Activated CD4-positive, alpha-beta memory T cell treated with anti-CD3 and anti-CD28 coated beads for 36 hours (primary cell): ENCODE measurements at places on chromosomes 2 and 18.

DNA sequence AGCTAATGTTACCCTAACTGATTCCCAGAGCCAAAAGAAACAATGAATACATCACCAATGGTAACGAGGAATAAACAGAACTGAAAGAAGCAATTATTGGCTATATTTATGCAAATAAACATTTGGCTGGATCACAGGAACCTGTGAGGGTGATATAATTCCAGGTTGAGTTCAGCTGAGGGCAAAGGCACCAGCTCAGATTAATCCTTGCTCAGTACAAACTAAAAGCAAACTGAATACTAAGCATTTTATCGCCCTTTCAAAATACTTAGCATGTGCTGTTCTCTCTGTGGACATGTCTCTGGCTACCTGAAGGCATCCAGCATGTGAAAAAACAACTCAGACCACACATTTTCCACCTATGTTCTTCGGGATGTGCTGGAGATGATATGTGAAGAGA, 791.7 kb downstream of the METTL4 start:
- DNase-seq: no peak
- H3K27ac ChIP-seq: no peak overlapping the region
- no peaks in the 10 kb centered on the region for H3K27me3 ChIP-seq

DNA sequence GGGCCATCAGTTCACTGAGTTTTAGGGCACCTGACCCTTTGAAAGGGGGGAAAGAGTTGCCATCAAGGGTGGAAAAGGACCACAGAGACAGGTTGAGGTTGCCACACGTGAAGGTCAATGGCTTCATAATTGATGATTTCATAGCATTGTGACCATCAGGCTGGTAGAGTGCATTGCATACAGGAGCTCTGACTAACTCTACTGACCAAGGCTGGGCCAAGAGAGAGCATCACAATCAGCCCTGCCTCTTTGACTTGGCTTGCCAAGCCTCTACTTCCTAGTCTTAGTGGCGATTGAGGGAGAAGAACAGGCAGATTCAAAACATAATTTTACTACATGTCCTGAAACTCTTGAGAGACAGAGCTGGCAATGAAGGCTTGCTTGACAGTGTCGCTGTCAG, 5.8 kb upstream of the TNP1 start:
- H3K36me3 ChIP-seq: no peaks in the 10 kb centered on the region
- H3K4me3 ChIP-seq: no peak overlapping the region
- H3K27me3 ChIP-seq: peaks cover 2% of the 10 kb centered on the region
- H3K27ac ChIP-seq: no peak overlapping the region

GRCh38 chr2:5040571-5040970, 651.6 kb upstream of the SOX11 start:
- no peaks in the 10 kb centered on the region for H3K27me3 ChIP-seq
- H3K27ac ChIP-seq: no peak overlapping the region
- DNase-seq: no peak
- no peaks in the 10 kb centered on the region for H3K36me3 ChIP-seq
- no peak overlapping the region for H3K4me3 ChIP-seq

- H3K27ac ChIP-seq: no peak overlapping the region
- peaks cover 5% of the 10 kb centered on the region for H3K4me1 ChIP-seq
- H3K36me3 ChIP-seq: no peaks in the 10 kb centered on the region
- DNase-seq: no peak
- no peak overlapping the region for H3K4me3 ChIP-seq
- no peaks in the 10 kb centered on the region for H3K27me3 ChIP-seq
Observed at GRCh38 chr2:192499476-192499875, 304.7 kb upstream of the TMEFF2 start.

GRCh38 chr2:172905937-172906811, 169.5 kb upstream of the MAP3K20 start:
- peaks cover 7% of the 10 kb centered on the region for H3K27me3 ChIP-seq
- no peak overlapping the region for H3K27ac ChIP-seq
- no peaks in the 10 kb centered on the region for H3K36me3 ChIP-seq
- no peaks in the 10 kb centered on the region for H3K4me1 ChIP-seq

DNA sequence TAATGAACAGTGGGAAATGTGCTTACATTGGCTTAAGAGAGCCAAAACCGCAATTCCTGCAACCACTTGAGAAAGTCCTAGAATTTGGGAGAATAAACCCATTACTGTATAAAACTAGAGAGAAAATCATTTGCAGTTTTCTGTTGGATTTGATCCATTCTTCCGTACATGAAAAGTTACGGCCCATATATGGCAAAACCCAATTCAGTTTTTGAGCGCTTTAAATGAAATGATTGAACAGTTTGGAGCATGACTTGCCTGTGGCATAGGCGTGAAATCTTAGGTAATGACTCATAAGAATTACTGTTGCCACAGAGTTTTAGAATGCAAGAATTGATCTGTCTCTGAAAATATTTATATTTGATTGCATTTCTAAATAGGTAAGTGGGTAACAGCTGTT, 52.0 kb downstream of the PHLPP1 start:
- no peaks in the 10 kb centered on the region for H3K27me3 ChIP-seq
- DNase-seq: no peak
- H3K36me3 ChIP-seq: peaks cover 3% of the 10 kb centered on the region
- H3K27ac ChIP-seq: no peak overlapping the region
- no peak overlapping the region for H3K4me3 ChIP-seq

DNA sequence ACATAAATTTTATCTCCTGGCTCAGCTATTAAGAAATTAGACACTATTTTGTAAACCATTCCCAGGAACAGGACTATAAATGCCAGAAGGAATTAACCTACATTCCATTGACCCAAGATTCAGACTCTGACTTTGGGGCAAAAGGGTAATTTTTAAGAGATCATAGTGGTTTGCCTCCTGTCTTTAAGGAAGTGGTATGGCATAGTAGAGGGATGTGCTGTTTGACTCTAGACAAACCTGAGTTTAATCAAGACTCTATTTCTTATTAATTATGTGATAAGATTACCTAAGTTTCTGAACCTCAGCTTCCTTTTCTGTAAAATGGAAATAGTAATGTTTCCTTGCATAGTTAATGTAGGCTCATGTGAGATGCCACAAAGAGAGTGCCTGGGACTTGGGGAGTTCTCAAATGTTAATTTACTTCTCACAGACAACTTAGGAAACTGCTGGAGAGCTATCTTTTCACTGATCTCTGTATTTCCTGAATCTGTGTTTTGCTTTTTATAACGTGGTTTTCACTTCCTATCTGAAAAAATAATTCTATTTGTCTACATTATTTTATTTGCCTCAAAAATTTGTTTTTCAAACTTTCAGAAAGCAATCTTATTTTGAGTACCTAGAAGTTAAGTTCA, 11.9 kb upstream of the SLC40A1 start:
- peaks cover 42% of the 10 kb centered on the region for H3K4me1 ChIP-seq
- no peaks in the 10 kb centered on the region for H3K36me3 ChIP-seq
- DNase-seq: no peak
- H3K27me3 ChIP-seq: no peaks in the 10 kb centered on the region
- H3K4me3 ChIP-seq: no peak overlapping the region

DNA sequence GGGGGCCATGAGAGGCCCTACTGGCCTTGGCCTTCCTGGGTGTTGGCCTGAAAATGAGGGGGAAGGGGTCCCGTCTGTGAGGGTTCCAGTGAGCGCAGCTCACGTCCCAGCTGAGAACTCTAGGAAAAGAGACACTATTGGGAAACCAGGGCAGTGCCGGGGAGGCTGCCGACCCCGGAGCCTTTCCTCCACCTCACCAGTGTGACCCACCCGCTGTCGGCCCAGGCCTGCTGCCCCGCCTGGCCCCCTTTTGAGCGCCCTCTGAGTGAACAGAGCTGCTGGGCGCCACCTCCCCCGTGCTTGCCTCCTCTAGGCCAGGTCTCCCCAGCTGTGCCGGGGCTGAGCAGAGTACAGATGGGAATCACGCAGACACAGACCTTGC, 17.5 kb upstream of the ARHGEF4 start:
- H3K4me1 ChIP-seq: peaks cover 9% of the 10 kb centered on the region
- H3K4me3 ChIP-seq: no peak overlapping the region
- no peaks in the 10 kb centered on the region for H3K36me3 ChIP-seq
- H3K27ac ChIP-seq: no peak overlapping the region
- H3K27me3 ChIP-seq: peaks cover 2% of the 10 kb centered on the region
- no peak for DNase-seq

- no peaks in the 10 kb centered on the region for H3K27me3 ChIP-seq
- no peaks in the 10 kb centered on the region for H3K4me1 ChIP-seq
- peaks cover 52% of the 10 kb centered on the region for H3K36me3 ChIP-seq
- DNase-seq: no peak
Observed at GRCh38 chr18:49114556-49114955, 163.8 kb upstream of the SMAD7 start.

DNA sequence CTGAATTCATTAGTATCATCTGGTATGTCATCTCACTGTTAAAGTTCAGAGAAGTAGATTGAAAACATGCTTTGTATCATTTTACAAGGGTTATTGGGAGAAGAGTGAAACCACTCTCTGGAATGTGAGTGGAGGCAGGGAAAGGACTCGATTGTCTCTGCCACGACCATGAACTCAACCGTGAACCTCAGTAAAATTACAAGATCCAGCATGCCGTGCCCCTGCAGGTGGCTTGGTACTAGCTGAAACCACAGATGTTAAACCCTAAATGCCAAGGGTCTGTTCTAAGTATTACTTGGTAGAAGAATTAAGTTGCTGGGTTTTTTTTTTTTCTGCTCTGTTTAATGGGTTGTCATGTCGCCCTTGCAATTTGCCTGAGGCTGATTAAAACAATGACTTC, 197.2 kb downstream of the MYO3B start:
- no peak overlapping the region for H3K27ac ChIP-seq
- no peak for DNase-seq
- no peaks in the 10 kb centered on the region for H3K36me3 ChIP-seq
- peaks cover 6% of the 10 kb centered on the region for H3K4me1 ChIP-seq
- no peak overlapping the region for H3K4me3 ChIP-seq

- H3K27ac ChIP-seq: peak overlapping the region; percentile 40
- H3K27me3 ChIP-seq: peaks cover 27% of the 10 kb centered on the region
- H3K4me1 ChIP-seq: no peaks in the 10 kb centered on the region
- H3K4me3 ChIP-seq: peak overlapping the region; percentile 61
- DNase-seq: peak; percentile 72
Observed at GRCh38 chr2:216606551-216607276, 26.5 kb upstream of the IGFBP2 start.
